Foreskin fibroblast (primary cell): ENCODE measurements at places on chromosomes 16 and 17.

GRCh38 chr17:68507576-68507975, 4.7 kb upstream of the PRKAR1A start:
- DNase-seq = peak; percentile 51

DNA sequence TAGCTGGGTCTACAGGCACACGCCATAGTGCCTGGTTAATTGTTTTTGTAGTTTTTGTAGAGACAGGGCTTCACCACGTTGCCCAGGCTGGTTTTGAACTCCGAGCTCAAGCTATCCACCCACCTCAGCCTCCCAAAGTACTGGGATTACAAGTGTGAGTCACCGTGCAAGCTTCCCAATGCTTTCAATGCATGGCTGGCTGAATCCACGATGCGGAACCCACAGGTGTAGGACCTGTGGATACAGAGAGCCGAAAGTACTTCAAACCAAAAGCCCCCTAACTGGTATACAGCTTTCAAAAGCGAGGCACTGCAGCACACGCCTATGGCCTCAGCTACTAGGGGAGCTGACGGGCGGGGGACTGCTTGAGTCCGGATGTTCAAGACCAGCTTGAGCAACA, 44.8 kb downstream of the METTL16 start:
- no peak for DNase-seq

DNA sequence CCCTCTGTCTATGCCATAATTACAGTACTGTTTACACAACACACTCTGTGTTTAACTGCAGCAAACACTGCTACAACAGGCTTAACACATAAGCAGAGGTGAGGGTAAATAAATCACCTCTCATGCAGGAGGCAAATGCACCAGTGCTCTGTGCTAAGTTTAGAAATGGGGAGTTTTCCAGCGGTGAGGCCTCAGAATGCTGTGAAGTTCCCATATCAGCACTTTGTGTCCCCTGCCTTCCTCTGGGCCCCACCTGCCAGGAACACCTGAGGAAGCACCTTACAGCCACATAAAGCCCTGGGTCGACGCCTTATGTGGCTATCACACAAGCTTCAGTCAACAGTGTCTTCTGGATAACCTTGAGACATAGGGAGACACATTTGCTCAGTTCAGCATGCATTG, 304.5 kb downstream of the HAPSTR1 start:
- DNase-seq = no peak

DNA sequence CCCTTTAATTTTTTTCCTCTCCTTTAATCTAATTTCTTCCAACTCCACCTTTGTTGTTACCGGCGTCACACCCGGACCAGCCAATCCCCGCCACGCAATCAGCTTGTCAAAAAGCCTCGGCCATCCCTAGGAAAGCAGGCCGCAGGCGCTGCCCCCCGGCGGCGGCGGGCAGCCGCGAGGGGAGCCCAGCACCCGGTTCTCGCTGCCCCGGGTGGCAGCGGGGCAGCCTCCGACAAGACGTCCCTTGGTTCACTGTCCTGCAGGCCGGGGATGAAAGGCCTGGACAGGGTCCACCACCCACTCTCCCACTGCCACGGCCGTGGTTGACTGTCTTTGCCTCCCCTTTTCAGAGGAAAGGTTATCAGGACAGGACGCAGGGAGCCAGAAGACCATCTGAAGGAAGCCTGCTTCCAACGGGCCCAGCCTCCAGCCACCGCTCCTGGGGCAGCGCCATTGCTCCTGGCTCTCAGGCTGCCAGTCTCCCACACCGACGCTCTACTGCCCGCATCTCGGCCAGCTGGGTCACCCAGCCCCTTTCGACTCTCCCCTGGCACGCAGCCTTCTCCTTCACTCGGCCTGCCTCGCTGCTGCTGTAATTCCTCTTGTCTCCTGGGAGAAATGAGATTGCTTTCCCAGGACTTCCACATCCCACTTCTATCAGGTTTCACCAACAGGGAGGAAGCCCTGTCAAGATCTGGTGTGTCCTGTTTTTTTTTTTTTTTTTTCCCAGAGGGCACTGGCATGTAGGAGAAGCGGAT, 2.8 kb upstream of the UBTF start:
- peak; percentile 71 for DNase-seq

GRCh38 chr16:51549836-51550235, 398.8 kb upstream of the SALL1 start:
- peak; percentile 35 for DNase-seq

GRCh38 chr16:55439101-55439690, 39.8 kb upstream of the MMP2 start:
- DNase-seq = no peak

DNA sequence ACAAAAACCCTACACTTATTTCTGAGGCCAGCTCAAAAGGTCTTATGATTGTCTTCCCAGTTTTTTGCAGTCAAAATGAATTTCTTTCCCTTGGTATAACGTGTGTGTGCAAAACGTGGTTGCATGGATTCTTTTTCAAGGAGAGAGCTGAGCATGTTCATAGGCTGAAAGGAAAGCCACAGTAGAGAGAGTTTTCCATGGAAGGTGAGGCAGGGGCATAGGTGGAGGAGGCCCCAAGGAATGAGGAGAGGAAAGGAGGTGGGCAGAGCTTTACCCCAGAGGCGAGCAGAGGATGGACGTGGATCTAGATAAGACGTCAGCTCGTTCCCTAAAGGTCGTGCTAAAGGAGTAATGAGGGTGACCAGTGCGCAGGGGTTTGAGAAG, 22.8 kb downstream of the TRPV2 start:
- no peak for DNase-seq

DNA sequence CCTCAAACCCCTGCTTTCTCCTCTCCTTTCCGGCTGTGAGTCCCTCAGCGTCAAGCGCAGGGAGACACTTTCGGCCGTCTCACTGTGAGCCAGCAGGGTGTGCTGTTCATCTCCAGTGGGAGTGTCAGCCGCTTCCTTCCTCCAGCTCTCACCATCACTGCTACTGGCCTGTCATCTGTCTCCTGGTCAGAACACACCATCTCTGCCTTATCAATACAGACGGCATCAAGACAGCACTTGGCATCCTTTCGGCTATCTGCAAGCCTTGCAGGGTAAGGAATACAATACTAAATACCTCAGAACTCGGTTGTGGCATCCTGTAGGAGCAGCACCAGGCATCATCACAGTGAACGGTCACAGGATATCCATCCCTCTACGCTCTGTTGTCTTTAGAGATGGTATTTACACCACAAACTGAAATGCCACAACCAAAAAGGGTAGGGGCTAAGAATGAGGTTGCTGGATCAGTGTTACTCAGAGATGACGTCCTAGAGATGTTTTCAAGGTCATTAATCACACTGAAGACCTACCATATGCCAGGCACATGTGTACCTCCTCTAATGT, 20.7 kb upstream of the CMTM4 start:
- DNase-seq = peak; percentile 86

- DNase-seq = peak; percentile 28
Observed at GRCh38 chr17:34241062-34241461, 14.0 kb upstream of the CCL2 start.

DNA sequence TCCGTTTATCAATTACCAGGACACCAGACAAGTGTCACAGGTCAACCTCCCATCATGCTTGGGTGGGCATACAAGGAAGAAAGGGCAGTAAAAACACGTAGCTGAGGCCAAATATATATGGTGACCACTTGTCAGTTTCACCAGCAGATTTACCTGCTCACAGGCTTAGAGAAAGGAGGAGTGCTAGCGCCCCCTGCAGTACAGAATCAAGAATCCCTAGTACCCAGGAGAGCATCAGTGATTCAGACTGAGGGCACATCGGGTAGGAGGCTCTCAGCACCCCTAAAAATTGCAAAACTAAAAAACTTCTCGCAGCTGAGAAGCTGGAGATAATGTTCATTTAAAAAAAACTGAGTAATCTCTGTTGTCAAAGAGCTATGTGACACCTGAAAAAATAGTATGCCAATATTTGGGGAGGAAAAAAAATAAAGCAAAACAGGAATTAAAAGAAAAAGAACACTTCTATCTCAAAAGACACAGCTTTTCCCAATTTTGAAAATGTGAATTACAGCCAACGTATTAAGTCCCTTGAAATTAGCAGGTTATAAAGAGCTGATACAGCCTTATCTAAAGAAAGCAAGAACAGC, 21.2 kb upstream of the MON1B start:
- peak; percentile 0 for DNase-seq

DNA sequence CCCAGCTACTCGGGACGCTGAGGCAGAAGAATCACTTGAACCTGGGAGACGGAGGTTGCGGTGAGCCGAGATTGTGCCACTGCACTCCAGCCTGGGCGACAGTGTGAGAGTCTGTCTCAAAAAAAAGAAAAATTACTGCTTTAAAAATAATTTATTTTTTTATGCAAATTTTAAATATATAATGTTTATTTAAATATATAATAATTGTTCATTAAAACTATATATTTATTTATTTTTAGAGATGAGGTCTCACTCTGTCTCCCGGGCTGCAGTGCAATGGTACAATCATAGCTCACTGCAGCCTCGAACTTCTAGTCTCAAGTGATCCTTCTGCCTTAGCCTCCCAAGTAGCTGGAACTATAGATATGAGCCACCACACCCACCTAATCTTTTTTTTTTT, 15.2 kb upstream of the DBNDD1 start:
- DNase-seq = no peak
